ENCODE measurements at places on chromosomes 12 and 14.

- no peak for DNase-seq
These were observed 60.4 kb upstream of the FAR2 start for GRCh38 chr12:29088611-29089219.

DNA sequence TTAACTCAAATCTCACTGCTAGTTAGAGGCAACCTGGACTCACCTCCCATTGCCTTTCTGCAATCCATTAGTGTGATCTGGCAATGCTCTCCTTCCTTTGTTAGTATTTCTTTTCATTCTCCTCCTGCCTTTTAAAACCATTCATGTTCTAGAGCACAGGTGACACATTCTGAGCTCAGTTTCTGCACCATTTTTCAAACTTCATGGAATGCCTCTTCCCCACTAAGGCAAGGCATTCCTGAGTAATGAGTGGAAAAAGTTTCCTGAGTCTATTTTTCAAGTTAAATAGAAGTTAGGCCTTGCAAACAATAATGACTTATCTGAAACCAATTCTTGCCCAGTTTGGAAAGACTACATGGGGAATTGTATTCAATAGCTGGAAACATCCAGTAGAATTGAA, 1001.8 kb downstream of the BCL11B start:
- no peak for DNase-seq

DNA sequence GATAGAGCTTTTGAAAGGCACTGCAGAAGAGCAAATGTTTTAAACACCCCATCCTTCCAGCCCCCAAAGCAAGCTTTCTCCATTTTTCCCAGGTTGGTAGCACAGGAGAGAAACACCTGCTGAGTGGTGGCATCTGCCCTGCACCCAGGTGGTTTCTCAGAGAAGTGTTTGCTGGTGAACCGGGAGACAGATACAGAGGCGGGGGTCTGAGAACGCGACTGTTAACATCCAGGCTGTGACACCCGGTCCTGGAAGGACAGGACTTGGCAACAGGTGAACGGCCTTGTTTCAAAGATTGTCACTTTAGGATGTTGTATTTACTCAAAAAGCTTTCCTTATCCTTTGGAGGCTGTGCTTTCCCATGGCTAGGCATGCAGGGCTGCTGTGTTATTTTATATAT, 18.5 kb downstream of the MMAB start:
- DNase-seq: no peak

GRCh38 chr12:30830751-30831150, 76.0 kb upstream of the CAPRIN2 start:
- no peak for DNase-seq

DNA sequence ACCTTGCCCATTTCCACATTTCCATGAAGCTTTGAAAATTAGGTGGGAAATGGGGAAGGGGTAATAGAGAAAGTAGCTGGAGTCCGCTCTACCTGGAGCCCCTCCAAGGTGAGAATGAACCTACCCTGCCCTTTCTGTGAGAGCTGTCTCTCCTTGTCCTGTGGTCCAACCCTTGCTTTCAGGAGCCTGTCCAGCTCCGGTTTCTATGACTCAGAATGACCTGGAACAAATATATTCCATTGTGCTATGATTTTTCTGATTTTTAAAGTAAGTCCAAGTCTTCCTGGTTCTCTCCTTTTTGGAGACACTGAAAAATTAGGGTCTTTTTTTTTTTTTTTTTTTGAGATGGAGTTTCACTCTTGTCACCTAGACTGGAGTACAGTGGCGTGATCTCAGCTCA, 89.1 kb upstream of the VASH1 start:
- no peak for DNase-seq
